A549 treated with AZD2906 at 1 μM for 4 hours (cell line): ENCODE measurements at places on chromosomes 16 and 17. TPM values are rescaled to one million over a fixed set of nuclear protein-coding genes. Genes with fewer than 3 reads are reported as not detected.

ATP2A1 gene
- 1.3 to 5.2 TPM (median 1.5 TPM) in 5 replicates for total RNA-seq

CMTM2 gene
- total RNA-seq, result not detected in 5 replicates

SMPD3 gene
- total RNA-seq, result 0.08 to 0.20 TPM (median 0.13 TPM) in 5 replicates

DNAAF8 gene
- total RNA-seq, result 0.87 to 1.6 TPM (median 1.3 TPM) in 5 replicates

METTL26 gene
- total RNA-seq, result 79.9 to 151 TPM (median 141 TPM) in 5 replicates

LDHD gene
- total RNA-seq, result 0.29 to 0.98 TPM (median 0.82 TPM) in 5 replicates

KRT24 gene
- not detected in 5 replicates for total RNA-seq

FBXO39 gene
- not detected in 5 replicates for total RNA-seq

CNGB1 gene
- 0.06 to 0.20 TPM (median 0.10 TPM) in 5 replicates for total RNA-seq

TPSG1 gene
- 0.07 to 0.16 TPM (median 0.13 TPM) in 4 of 5 replicates, not detected in the other for total RNA-seq

ZG16 gene
- total RNA-seq, result not detected in 5 replicates

CBFA2T3 gene
- total RNA-seq, result 0.77 to 1.3 TPM (median 1.1 TPM) in 5 replicates

NTN1 gene
- 0.46 to 0.85 TPM (median 0.58 TPM) in 5 replicates for total RNA-seq

EVPLL gene
- not detected in 5 replicates for total RNA-seq

VMP1 gene
- 123 to 222 TPM (median 141 TPM) in 5 replicates for total RNA-seq

CLDN7 gene
- total RNA-seq, result 2.2 to 3.2 TPM (median 2.9 TPM) in 5 replicates

PROCA1 gene
- total RNA-seq, result 1.00 to 1.4 TPM (median 1.3 TPM) in 5 replicates

KRT15 gene
- total RNA-seq, result 2.3 to 3.5 TPM (median 2.5 TPM) in 5 replicates

ZNF469 gene
- 6.2 to 7.5 TPM (median 7.0 TPM) in 5 replicates for total RNA-seq

CHST4 gene
- total RNA-seq, result 0.06 to 0.13 TPM (median 0.13 TPM) in 3 of 5 replicates, not detected in the others

SPATA22 gene
- not detected in 5 replicates for total RNA-seq

TBC1D10B gene
- total RNA-seq, result 23.4 to 31.2 TPM (median 30.3 TPM) in 5 replicates

OR1F1 gene
- total RNA-seq, result 0.13 to 0.59 TPM (median 0.21 TPM) in 5 replicates

EZH1 gene
- 8.9 to 13.0 TPM (median 11.9 TPM) in 5 replicates for total RNA-seq

KRTAP2-1 gene
- not detected in 5 replicates for total RNA-seq

RTN4RL1 gene
- total RNA-seq, result 13.8 to 19.9 TPM (median 16.7 TPM) in 5 replicates

CDH1 gene
- 3.8 to 4.6 TPM (median 4.2 TPM) in 5 replicates for total RNA-seq

NPIPB13 gene
- total RNA-seq, result 1.8 to 3.6 TPM (median 2.4 TPM) in 5 replicates

DOC2B gene
- total RNA-seq, result 2.0 to 2.9 TPM (median 2.2 TPM) in 5 replicates

KRT9 gene
- not detected in 5 replicates for total RNA-seq

PERCC1 gene
- not detected in 5 replicates for total RNA-seq

LGALS9B gene
- total RNA-seq, result not detected in 5 replicates

HSD17B2 gene
- total RNA-seq, result 0.06 to 0.09 TPM in 2 of 5 replicates, not detected in the others

TP53TG3B gene
- total RNA-seq, result 0.14 to 0.29 TPM in 2 of 5 replicates, not detected in the others

NAGS gene
- 1.1 to 1.4 TPM (median 1.2 TPM) in 5 replicates for total RNA-seq

ZMYND15 gene
- total RNA-seq, result 0.28 to 0.48 TPM (median 0.40 TPM) in 5 replicates

OGFOD1 gene
- total RNA-seq, result 70.3 to 110 TPM (median 77.4 TPM) in 5 replicates

SLC16A3 gene
- total RNA-seq, result 134 to 178 TPM (median 170 TPM) in 5 replicates

P2RX5 gene
- 16.3 to 24.9 TPM (median 22.8 TPM) in 5 replicates for total RNA-seq

ABAT gene
- total RNA-seq, result 0.22 to 0.38 TPM (median 0.28 TPM) in 5 replicates

KIF2B gene
- total RNA-seq, result not detected in 5 replicates

ASPHD1 gene
- 14.6 to 28.2 TPM (median 22.7 TPM) in 5 replicates for total RNA-seq

GLIS2 gene
- total RNA-seq, result 18.7 to 26.8 TPM (median 25.8 TPM) in 5 replicates

ITGAL gene
- total RNA-seq, result 0.07 to 0.18 TPM (median 0.14 TPM) in 5 replicates

KRTAP4-1 gene
- 0.08 to 0.13 TPM in 2 of 5 replicates, not detected in the others for total RNA-seq

OSBPL7 gene
- total RNA-seq, result 12.2 to 17.8 TPM (median 15.8 TPM) in 5 replicates

NPIPB9 gene
- 1.1 to 1.7 TPM (median 1.4 TPM) in 5 replicates for total RNA-seq

TXNDC11 gene
- total RNA-seq, result 39.1 to 46.4 TPM (median 44.7 TPM) in 5 replicates

TSPOAP1 gene
- not detected in 5 replicates for total RNA-seq

KLHL36 gene
- 18.5 to 25.9 TPM (median 24.2 TPM) in 5 replicates for total RNA-seq

JPH3 gene
- total RNA-seq, result 1.4 to 2.3 TPM (median 1.9 TPM) in 5 replicates

C16orf46 gene
- 0.37 to 1.2 TPM (median 0.80 TPM) in 5 replicates for total RNA-seq

SLC13A2 gene
- total RNA-seq, result 0.05 to 0.21 TPM (median 0.10 TPM) in 5 replicates
